ENCODE measurements at places on chromosomes 12 and 14.
A peak's percentile ranks its signal among the peaks of the same experiment; 100 is the strongest.

- no peak for DNase-seq
These were observed 377.3 kb downstream of the EMP1 start for GRCh38 chr12:13573698-13574321.

GRCh38 chr14:58100735-58101368 is 51.2 kb downstream of the ARMH4 start:
- no peak for DNase-seq

DNA sequence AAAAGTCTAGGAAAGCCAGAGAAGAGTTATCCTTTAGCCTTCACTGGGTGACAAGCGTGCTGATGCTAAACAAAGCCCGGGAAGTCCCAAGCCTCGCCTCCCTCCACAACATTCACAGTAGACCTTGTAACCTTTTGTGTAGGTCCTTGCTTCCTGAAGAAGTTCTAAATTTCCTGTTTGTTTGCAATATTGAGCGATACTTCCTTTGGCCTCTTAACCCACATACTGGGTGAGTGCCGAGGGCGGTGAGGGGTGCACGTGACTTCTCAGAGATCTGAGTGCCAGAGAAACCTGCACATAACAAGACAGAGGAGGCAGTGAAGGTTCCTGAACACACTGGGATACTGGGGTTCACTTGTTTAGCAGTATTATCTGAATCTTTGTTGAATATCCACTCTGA is 134.3 kb downstream of the PLXNC1 start:
- DNase-seq: peak; percentile 34

DNA sequence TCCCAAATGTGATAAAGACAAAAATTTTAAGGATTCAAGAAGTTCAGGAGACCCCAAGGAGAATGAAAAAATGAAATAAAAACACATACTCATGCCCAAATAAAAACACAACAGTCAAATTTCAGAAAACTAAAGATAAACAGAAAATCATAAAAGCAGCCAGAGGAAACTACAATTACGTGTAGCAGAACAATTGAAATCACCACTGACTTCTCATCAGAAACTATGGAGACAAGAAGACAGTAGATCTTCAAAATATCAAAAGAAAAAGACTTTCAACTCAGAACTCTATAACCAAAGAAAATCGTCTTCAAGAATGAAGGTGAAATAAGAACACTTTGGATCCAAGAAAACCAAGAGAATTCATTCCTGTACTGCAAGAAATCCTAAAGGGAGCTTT is 54.9 kb downstream of the DIO3 start:
- DNase-seq: no peak

- DNase-seq: no peak
These were observed 4.4 kb upstream of the CRACR2A start for GRCh38 chr12:3757261-3757660.

DNA sequence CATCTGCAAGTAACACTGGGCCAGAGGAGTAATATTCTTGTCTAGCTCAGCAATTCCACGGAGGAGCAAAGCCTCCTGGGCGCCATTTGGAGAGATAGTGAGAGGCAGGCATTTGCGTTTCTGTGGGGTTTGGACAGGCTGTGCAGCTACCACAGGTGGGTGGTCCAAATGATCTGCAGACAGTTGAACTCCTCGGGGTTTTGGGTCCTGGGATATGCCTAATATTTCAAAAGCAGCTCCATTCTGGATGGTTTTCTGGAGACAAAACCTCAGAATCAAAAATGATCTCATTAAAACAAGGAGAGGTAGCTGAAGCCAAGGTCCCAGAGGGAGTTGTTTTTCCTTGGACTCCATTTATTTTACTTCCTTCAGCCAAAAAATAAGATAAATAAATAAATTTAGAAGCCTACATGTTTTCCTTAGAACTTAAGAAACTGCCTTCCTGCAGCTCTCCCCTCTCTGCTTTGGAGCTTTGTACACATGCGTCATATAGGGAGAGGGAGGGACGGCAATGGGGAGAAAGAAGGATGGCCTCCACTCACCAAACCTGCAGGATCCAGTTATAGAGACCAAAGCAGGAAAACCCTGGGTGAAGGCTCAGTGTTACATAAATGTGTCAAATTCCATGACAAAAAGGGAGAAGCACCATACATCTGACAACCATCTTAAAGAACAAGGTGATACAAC is 227.3 kb upstream of the DAAM1 start:
- DNase-seq: no peak

DNA sequence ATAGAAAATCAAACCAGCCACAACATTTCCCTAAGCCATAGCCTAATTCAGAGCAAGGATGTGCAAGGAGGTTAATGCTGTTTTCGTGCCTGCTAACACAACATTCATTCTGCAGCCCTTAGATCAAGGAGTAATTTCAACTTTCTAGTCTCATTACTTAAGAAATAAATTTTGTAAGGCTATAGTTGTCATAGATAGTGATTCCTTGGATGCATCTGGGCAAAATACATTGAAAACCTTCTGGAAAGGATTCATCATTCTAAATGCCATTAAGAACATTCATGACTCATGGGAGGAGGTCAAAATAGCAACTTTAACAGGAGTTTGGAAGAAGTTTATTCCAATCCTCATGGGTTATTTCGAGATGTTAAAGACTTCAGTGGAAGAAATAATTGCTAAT is 283.2 kb downstream of the RPAP3 start:
- no peak for DNase-seq

DNA sequence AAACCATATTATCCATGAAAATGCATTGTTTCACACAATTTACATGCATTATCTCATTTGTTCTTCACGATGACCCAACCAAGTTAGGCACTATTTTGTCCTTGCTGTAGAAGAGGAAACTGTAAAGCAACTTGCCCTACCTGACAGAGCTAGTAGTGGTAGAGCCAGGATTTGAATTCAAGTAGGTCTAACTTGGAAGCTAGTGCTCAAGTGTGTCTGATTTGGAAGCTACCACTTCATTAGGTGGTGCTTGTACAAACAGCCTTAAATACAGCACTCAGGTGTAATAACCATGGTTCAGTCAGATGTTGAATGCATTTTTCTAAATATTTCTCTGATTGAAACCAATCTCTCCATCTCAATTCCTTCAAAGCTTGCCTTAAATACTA is 123.6 kb downstream of the PAWR start:
- no peak for DNase-seq

All from activated T-cell treated with anti-CD3 and anti-CD28 coated beads, Interleukin-2, amount 50 U/mL, for 1 hour (primary cell).